ENCODE measurements at places on chromosomes 7 and 10.

DNA sequence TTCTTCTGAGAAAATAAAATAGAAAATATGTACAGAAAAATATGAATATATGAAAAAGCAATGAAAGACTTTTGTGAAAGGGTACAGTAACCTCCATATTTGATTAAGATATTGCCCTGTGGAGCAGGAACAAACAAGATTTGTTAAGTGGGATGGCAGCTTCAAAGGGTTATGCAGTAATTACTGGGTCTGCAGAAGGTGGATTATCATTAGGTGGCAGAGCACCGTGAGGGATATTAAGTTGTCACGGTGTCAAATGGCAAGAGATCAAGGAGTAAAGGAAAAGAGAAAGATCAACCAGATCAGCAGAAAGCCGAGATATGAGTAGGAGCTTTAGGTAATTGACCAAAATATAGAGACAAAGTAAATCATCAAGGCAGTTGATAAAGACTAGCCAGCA, 44.1 kb downstream of the DGKB start:
- DNase-seq = no peak

- no peak for DNase-seq
Observed at GRCh38 chr10:128476845-128477244, 350.6 kb upstream of the MKI67 start.

GRCh38 chr7:47758546-47758945, 176.6 kb upstream of the TNS3 start:
- no peak for DNase-seq

DNA sequence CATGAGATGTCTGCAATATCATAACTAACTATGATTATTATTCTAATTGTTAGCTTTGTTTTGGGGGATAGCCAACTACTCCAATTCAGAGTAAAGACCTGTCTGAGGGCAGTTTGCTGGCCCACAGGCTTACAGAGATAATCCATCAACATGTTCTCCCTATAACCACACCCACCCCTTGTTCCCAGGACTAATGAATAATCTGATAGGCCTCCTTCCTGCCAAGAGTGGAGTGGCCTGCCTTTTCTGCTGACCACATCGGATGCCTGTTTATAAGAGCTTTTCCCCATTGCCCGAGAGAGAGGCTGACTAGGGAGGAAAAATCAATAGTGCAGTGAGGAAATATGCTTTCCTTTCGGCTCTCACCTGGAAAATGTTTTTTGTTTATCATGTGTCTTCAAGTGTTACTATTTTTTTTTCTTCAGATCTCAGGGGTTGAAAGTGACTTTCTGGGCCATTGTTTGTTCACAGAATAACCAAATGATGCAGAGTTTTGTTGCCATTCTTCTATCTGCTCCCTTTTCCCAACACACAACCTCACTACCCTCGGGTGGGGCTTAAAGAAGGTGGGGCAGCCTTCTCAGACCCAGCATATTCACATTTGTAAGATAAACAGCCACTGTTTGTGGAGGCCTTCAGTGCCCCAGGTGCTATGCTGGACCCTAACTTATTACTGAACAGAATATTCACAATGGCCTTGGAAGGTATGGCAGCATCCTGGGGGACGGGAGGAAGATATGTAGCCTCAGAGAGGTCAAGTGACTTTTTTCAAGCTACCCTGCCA, 38.4 kb downstream of the PLPP4 start:
- no peak for DNase-seq

DNA sequence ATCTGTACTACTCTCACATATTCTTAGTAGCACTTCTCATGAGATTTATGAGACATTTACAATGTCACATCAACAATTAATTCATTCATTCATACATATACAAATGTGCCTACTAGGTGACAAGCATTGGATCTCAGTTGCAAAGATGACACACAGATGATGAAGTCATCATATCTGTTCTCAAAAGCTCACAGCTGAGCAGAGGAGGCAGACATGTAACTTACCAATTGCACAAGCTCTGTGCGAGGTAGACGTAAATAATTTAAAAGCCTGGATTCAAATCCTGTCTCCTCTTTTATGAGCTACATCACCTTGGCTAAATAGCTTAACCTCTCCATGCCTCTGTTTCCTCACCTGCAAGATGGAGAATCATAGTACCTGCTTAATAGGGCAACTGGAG, 109.4 kb upstream of the FAM133B start:
- no peak for DNase-seq

DNA sequence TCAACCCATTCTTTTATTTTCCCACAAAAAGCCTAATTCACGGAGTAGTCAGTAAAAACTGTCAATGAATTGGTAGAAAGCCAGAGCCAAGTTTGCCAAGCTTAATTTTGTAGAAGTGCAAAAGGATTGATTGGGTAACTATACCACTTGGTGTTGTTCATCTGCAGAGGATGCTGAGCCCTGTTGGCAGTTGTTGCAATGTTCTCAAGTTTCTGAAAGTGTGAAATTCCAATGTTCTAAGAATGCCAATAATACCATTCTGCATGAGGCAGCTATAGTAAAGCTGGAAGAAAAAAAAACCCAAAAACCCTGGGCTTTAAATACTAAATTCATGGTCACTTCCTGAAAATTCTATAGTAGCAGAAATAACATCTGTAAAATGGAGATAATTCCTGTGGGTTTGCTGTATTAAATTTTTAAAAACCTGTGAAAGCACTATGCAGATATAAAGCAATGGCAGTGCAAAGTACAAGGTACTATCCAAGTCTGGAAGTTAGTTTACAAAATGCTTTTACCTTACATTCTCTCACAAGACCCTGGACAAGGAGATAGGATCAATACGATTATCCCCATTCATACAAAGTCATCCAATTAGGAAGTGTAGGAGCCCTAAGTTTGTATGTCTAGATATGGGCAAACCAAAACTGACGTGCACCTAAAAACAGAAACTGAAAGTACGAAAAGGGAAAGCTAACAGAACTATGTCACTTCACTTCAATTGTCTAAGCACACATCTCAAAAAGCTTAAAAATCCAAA, 6.0 kb upstream of the PON1 start:
- no peak for DNase-seq

- DNase-seq = no peak
Observed at GRCh38 chr7:33339074-33339790, 209.9 kb downstream of the BBS9 start.

DNA sequence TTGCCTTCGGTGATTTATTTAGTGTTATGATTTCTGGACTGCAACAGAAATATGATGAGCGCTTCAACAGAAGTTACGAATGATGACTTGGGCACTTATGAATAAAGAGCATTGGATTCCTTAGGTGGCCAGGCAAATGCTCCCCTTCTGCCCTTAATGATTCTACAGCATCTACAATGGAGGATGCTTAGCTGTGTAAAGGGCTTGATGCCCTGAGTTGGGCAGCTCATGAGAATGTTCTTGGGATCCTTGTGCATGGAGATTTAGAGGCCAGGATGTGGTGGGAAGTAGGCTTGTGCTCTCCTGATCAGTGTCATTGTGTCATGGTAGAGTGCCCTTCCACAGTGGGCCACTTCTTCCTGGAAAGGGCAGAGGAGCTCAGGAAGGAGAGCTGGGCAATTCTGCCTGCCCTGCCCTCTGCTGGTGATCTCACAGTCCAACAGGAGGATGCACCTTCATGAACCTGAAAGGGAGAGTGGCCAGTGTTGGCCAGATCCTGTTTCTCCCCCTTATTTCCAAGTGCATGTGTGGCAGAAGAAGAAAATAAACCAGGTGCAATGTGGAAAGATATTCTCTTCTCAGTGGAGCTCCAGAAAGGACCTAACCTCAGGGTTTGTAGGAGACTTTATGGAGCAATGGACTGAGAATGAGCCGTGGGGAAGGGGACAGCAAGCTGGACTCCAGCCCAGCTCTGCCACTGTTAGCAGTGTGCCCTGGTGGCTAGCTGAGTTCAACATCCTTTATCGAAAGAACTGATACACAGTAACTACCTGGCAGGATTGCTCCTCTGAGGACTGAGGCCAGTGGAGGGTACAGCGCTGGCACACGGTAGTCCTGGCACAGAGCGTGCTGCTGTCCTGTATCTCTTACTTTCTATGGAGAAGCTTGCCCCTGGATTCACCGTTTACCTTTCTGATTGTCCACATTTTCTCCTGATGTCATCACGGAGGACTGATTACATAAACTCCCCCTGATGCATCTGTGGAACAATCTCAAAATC, 182.9 kb downstream of the BMPER start:
- DNase-seq = no peak

- no peak for DNase-seq
Observed at GRCh38 chr7:120473352-120473751, 200.4 kb downstream of the KCND2 start.

DNA sequence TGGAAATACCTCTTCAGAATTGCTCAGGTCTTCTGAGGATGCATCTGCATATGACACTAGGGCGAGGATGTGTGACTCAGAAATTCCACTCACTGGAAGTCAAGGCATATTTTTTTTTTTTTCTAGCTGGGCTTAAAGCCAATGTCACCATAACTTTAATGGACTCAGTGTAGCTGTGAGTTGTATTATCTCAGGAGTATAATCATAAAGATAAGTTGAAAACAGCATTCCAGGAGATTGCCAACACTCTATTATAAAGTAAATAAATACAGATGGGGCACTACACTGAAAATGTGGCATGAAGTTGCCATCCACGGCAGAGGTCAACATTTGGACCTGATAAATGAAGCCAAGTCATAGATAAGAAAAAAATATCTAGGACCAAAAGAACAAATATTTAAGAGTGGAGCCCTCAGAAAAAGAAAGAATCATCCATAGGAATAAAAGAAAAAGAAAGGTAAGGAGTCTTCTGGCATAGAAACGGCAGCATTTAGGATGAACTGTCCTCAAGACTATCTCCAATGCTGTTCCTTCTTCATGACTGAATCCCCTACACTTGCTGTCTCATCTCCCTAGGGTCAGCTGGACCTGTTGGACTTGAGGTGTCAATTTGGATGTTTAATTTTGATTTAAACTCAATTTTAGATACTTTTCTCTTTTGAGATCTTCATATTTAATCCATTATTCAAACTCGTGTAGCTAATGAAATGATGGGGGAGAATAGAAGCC, 72.9 kb upstream of the CAV2 start:
- DNase-seq = no peak

DNA sequence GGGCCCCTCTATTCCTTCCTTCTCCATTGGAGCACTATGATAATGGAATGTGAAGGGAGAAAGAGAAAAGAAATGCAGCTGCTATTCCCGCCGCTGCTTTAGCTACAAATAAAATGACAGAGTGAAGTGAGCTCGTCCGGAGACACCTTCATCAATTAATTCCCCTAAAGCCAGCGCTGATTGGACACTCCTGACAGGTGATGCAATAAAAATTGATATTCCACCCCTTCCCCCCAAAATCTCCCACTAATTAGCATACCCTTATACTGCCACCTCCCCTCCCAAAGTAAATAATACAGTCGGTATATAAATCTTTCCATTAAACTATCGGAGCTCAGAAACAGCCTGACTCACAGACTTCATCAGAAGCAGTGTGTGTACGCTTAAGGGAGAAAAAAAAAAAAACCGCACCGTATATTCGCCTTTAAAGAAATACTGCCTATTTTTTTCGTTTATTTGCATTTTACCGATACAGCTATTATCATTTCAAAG, 7.3 kb downstream of the SKIDA1 start:
- no peak for DNase-seq

DNA sequence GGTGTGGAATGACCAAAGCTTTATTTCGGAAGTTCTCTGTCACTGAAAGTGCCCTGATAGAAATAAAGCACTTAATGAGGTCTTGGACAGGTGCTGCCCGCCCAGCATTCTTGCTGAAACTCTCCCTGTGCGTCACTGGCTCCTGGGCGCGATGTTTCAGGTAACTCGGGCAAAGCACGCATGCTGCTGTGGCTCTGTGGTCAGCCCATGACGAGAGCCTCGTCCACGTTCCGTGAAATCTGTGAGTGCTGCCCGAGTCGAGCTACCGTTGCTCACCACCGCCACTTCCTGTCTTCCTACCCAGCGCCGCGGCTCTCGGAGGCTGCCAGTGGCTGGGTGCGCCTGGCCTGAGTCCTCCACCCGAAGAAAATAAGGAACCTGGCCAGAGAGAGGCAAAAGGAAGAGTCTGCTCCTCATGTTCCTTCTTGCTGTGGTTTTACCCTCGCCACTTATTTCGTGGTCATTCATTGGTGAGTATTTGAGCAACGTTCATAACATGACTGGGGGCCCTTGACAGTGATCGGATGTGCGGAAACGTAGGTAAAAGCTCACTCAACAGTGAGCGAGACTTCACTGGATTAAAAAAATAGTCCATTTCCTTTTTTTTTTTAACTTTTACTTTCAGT, 95.5 kb downstream of the MAP3K8 start:
- peak; percentile 45 for DNase-seq

GRCh38 chr10:7258948-7259523, 151.8 kb downstream of the SFMBT2 start:
- DNase-seq = no peak

- no peak for DNase-seq
Observed at GRCh38 chr10:57468894-57469432, 798.7 kb downstream of the IPMK start.

DNA sequence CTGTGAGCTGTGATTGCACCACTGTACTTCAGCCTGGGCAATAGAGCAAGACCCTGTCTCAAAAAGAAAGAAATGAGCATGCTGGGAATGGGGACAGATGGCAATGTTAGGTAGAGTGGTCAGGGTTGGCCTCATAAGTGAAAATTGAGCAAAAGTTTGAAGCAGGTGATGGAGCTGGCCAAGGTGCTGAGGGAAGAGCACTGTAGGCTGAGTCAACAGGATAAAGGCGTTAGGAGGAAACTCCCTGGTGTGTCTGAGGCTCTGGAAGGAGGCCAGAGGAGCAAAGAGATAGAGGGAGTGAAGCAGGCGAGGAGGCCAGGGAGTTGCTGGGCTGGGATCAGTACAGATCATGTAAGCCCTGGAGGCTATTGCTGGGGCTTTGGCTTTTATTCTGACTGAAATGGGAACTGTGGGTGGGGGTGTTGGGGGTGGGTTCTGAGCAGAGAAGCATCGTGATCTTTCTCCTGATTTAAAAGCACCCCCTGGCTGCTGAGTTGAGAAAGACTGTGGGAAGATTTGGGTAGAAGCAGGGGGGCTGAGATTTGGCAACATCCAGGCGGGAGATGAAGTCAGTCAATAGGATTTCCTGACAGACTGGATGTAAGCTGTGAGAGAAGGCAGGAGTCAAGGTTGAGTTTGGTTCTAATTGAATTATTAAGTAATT, 52.5 kb upstream of the VKORC1L1 start:
- no peak for DNase-seq

DNA sequence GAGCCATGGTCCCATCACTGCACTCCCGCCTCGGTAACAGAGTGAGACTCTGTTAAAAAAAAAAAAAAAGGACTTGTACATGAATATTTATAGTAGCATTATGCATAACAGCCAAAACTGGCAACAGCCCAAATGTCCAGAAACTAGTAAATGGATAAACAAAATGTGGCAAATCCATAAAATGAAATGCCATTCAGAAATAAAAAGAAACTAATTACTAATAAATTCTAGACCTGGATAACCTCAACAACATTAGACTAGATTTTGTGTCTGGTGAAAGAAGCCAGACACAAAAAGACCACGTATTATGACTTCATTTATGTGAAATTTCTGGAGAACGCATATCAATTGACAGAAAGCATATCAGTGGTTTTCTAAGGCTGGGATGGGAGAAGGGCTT, 74.5 kb downstream of the HPSE2 start:
- DNase-seq = no peak
